Suppressor macrophage treated with lipopolysaccharide for 4 hours (primary cell): ENCODE measurements at places on chromosomes 7 and 10.

- no peak for DNase-seq
These were observed 14.5 kb upstream of the ZNF777 start for GRCh38 chr7:149475121-149476045.

GRCh38 chr7:139995017-139995915, 67.5 kb downstream of the PARP12 start:
- no peak for DNase-seq

GRCh38 chr10:110459600-110459999, 38.1 kb upstream of the DUSP5 start:
- no peak for DNase-seq

DNA sequence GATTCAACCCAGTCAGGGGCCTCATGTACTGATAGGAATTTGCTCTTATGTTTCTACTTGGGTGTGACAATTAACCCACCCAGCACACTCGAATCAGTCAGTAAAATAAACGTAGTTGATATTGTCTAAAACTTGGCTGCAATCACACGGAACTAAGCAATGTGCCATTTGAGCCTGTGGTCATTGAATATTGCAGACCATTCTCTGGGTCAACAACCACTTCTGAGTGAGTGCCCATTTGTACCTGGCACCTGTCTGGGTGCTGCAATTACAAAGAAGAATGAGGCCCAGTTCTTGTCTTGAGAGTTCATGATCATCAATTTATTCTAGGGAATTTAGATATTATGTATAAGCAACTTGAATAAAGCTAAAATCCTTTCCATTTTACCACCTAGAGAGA, 29.8 kb downstream of the NPY start:
- no peak for DNase-seq

DNA sequence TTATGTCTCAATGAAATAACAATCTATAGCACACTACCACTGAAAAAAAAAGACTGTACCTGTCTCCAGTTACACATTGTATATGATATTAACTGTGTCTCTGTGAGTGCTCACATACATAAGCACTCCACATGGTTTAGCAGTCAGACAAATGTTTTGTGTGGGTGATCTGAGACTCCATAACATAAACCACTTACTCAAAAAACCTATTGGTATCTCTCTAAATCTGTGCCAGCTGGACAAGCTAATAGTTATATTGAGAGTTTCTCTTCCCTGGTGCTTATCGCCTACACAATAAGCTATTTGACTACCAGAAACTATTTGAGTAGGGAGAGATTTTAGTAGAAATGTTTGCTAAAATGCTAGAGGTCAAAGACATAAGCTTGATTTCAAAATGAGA, 190.1 kb upstream of the AGR3 start:
- no peak for DNase-seq
